ENCODE measurements at places on chromosomes 12 and 14. TPM values are rescaled to one million over a fixed set of nuclear protein-coding genes. Genes with fewer than 3 reads are reported as not detected.
A peak's percentile ranks its signal among the peaks of the same experiment; 100 is the strongest.

Gene KCNK10
- not detected for total RNA-seq

Gene PTPRO
- 1.1 TPM for total RNA-seq

- DNase-seq: no peak
These were observed 23.4 kb downstream of the COQ6 start for GRCh38 chr14:73973497-73973896.

Gene LRRIQ1
- not detected for total RNA-seq

DNA sequence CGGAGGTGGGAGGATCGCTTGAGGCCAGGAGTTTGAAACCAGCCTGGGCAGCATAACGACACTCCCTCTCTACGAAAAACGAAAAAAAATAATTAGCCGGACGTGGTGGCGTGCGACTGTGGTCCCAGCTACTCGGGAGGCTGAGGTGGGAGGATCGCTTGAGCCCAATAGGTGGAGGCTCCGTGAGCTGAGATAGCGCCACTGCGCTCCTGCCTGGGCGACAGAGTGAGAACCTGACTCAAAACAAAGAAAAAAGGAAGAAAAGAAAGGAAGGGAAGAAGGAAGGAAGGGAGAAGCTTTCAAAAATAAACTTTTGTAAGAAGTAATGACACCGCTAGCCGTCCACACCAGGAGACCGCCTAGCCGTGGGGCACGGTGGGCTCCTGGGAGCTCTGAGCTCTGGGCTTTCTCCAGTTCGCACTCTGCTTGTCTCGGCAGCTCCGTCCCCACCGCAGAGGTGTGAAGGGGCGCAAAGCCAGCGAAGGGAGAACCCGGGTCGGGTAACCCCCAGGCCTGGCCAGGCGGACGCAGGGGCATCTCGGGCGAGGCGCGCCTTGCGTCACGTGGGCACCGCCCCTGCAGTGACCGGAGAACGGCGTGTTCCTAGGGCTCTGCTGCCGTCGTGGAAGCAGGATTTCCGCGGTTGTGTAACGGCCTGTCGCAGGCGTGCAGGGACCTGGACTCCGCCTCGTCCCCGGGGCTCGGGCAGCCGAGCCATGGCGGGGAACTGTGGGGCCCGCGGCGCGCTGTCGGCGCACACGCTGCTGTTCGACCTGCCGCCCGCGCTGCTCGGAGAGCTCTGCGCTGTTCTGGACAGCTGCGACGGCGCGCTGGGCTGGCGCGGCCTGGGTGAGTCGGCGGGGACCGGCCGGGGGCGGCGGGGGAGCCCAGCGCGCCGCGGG, at the start of gene IRAK3:
Gene IRAK3, plus strand, starts transcription at position 631 of the 902 bp plus-strand sequence. Its CDS starts 86 bp downstream, at position 717.
- peak; percentile 19 for DNase-seq

Gene NUP107
- 39.2 TPM for total RNA-seq

GRCh38 chr14:96808619-96809406, 11.6 kb downstream of the VRK1 start:
- DNase-seq: no peak

Gene SOAT2
- 2.5 TPM for total RNA-seq

DNA sequence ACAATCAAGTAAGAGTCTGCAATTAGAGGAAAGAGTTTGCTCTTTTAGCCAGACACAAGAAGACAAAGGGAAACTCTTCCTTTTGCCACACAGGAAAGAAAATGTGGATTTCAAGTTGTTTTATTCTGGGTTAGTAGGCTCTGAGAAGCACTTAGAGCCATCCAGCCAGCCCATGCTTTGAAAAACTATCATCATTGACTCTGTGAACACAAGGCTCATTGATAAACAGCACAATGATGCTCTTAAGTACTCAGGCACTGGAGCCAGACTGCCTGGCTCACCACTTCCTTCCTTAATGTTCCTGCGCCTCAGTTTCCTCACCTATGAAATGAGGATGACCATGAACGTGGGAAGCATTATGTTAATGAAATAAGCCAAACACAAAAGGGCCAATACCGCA, 150.2 kb upstream of the EEA1 start:
- DNase-seq: no peak

- no peak for DNase-seq
These were observed 32.9 kb upstream of the FBRSL1 start for GRCh38 chr12:132456944-132457495.

Gene MYH7
- not detected for total RNA-seq

- DNase-seq: no peak
These were observed 78.7 kb downstream of the HECTD1 start for GRCh38 chr14:31128601-31129526.

DNA sequence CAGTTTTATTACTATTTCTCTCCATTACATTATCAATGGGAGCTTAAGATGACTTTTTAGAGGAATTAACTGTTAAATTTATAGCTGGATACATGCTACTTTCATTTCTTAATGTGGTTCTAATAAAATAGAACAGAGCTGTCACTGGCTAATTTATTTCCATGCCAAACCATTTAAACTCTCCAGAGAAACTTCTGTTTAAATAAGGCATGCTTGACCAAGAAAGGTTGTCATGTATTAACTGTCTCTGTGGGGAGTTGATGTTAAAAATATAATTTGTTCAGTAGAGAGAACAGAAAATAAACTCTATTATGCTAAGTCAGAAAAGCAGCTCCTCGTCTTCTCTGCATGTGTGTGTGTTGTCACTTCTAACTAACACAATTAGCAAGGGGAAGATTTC, 447.4 kb downstream of the SLC16A7 start:
- no peak for DNase-seq

- DNase-seq: no peak
These were observed 85.2 kb upstream of the NCOR2 start for GRCh38 chr12:124652661-124653060.

DNA sequence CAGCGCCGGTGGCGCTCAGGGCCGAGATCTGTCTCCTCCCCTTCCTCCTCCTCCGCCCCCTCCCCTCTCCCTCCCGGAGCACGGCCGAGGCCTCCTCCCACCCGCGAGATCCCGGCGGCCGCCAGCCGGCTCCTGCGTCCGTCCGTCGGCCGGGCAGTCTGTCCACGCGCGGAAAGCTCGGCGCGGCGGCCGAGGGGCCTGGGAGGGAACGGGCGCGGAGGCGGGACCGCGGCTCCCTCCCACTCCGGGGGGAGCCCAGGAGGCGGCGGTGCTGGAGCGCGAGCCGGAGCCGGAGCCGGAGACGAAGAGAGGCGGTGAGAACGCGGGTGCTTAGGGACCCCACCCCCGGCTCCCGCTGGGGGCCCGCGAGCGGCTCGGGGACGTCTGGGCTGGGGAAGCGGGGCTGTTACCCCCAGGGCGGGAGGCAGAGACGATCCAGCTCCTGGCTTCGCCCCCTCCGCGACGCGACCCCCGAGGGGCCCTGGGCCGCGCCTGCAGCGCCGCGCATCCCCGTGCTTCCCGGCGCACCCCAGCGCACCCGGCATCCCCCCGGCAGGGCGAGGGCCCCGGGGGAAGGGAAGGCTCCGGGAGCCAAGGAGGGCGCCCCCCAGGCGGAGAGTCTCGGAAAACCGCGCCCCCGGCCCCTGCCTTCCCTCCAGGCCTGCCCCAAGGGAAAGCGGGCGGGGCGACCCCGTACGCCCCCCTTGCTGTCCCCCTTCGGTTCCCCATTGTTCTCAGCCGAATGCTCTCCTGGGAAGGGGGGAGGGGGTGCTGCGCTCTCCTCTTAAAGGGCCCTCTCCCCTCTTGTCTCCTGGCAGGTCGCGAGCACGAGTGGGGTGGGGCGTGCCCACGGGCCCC, at the start of gene DTX1:
Gene DTX1, plus strand, starts transcription at position 100 of the 858 bp plus-strand sequence. CDS start 1,463 bp downstream, outside the sequence.
- peak; percentile 21 for DNase-seq

GRCh38 chr12:92769124-92769901, 66.5 kb downstream of the PLEKHG7 start:
- DNase-seq: no peak

Gene CLEC6A
- not detected for total RNA-seq

Gene RNU4-1
- total RNA-seq: 2,168 TPM

DNA sequence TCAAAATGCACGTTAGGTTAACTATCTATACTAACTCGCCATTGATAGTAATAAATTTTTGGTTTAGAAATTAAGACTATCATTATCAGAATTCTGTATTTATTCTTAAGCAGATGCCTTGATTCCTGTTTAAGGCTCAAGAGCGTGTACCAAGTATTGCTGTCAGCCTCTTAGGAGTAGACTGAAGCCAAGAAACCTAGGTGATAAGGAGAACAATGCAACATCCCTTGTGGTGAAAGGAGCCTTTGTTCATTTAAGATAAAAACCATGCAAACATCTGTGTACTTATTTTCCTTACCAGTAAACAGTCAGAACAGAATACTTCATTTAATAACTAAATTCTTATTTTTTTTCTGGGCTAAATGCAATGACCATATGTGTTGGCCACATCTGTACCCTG, 109.4 kb upstream of the NOVA1 start:
- DNase-seq: no peak

- DNase-seq: no peak
These were observed 15.6 kb upstream of the TESC start for GRCh38 chr12:117114784-117115183.

Gene ZFYVE26
- total RNA-seq: 25.0 TPM

GRCh38 chr14:72126091-72126490, 193.9 kb downstream of the RGS6 start:
- no peak for DNase-seq

GRCh38 chr12:106341086-106341877, 16.3 kb upstream of the POLR3B start:
- no peak for DNase-seq

- no peak for DNase-seq
These were observed 4.8 kb downstream of the TMEM229B start for GRCh38 chr14:67483579-67484285.
